ENCODE measurements at places on chromosomes 11 and 22.

GRCh38 chr11:45662665-45663485, 2.5 kb downstream of the CHST1 start:
- peak; percentile 94 for DNase-seq

DNA sequence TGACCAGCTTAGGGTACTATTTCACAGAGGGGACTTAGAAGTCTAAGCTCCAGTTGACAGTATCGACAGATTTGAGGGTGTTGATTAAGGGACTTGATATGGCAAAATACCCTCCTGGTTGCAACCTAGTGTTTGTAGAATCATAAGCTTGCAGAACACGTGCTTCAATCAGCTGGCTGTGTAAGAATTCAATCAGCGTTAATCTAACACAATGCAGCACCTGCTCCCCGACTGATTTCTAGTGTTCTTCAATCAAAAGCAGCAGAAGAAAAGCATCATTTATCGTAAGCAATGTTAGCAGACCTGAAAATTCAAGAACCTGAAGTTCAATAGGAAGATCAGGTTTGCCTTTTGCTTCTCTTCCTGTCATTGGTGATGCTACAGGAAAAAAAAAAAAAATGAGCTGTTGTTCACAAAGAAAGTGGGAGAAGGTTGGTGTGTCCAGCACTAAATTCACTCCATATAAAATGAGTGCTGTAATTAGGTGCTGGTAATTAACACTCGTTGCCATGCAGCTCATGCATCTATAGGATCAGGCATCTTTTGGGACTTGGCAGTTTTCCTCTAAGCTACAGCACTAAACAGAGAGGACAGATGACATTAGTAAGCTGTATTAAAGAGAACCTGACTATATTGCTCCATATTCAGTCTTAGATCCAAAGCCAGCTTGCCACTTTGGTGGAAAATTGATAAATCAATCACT, 840.3 kb downstream of the OPCML start:
- no peak for DNase-seq

DNA sequence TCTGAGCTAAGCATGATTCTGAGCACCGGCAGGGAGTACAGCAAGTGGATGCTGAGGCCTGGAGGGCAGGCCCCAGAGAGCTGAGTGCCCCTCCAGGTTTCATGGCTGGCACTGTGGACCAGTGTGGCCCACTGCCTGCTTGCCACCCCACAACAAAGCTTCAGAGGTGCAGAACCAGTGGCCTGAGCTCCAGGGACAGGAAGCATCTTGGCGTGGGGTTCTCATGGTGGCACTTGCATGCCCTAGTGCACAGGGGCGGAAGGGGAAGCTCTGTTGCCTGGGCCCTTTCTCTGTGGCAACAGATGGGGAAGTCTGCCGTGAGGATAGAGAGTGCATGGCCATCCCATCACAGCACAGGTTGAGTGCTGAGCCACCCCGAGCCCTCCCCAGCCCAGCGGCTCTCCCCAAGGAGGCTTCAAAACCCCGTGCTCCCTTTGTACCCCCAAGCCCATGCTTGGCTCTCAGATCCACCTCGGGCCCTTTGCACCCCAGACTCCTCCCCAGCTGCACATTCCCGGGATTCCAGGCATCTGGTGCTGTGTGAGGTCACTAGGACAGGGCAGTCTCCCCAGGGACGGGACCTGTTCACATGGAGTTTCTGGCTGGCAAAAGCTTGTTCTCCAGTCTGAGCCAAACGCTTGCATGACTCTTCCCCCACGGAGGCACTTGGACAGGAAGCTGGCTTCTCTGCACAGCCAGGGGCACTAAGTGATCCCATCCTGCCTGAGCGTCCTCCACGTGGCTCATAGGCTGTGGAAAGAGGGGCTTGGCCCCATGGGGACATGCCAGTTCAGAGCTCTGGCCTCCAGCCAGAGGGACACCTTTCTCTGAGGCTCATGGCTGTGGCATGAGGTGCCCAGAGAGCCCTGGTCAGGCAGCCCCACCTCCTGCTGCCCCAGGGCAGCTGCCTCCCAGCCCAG, 4.2 kb downstream of the SLC25A1 start:
- peak; percentile 46 for DNase-seq

GRCh38 chr11:37076866-37077265, 478.8 kb upstream of the RAG2 start:
- DNase-seq = no peak

GRCh38 chr11:86743223-86744118, 56.9 kb upstream of the PRSS23 start:
- peak; percentile 97 for DNase-seq

DNA sequence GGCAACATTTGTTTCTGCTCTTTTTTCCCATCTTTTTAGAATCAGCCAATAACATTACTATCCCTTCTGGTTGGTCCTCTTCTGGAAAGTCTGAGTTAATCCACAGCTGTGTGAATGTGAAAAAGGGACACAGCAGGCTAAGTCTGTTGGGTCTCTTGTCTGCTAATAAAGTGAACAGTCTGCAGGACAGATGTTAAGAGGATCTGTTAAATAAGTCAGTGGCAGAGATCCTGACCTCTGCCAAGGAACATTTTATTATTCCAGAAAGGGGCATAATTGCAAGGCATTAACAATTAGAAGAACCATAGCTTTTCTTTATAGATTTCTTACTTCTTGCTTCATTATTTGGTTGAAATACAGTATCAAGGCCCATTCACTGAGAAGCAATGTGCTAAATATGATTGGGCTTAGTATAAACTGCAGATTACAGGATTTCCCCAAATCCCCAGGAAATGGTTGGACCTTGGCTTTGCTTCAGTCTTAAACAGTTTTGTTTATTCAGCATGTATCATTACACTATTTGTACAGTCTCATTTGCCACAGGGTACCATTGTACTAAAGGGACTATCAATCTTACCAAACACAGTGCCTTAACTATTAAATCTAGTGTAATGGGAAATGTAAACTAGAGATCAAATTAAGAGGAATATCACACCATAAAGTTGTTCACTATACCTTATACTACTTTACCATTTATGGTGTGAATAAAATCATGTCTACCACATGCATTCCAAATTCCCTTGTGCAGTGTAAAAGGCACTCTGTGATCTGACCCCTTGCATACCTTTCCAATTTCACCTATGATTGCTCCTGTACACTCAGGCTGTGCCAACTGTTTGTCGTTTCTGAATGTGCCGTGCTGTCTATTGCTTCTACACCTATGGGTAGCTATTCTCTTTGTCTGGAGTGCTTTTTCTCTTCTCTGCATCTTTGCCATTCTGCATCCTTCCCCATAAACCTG, 274.0 kb downstream of the SOX6 start:
- DNase-seq = no peak

DNA sequence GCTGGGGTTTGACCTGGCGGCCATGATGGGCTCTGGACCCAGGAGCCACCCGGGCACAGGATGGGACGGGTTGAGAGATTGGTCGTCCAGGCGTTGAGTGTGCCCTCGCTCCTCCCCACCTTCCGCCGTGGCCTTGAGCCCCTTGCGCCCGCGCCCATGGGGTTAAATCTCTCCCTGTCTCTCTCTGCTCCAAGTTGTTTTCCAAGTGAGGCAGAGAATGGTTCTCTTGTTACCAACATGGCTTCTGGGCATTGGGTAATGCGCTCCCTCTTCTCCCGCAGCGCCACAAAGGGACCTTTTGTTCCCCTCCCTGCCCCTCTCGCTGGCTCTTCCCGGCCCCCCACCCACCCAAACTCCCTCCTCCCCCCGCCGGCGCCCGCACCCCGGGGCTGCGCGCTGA, 18.8 kb upstream of the PICK1 start:
- DNase-seq = no peak

- no peak for DNase-seq
These were observed 12.5 kb downstream of the MGAT3 start for GRCh38 chr22:39469326-39469680.

DNA sequence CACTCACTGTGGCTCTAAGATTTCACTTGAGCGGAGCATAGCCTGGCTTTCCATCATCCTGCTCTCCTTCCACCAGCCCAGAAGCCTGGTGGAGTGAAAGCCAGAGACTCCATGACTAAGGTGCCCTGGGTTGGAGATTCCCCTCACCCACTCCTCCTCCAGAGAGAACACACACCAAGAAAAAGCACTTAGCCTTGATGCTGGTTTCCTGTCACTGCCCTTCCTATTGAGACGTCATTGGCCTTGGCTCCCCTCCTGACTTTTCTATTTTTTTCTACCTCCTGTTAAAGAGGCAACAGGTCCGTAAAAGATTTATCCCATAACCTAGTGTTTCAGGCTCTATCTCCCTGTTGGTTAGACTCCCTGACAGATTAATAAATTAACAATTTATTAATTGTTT, 38.5 kb upstream of the APLNR start:
- DNase-seq = no peak

DNA sequence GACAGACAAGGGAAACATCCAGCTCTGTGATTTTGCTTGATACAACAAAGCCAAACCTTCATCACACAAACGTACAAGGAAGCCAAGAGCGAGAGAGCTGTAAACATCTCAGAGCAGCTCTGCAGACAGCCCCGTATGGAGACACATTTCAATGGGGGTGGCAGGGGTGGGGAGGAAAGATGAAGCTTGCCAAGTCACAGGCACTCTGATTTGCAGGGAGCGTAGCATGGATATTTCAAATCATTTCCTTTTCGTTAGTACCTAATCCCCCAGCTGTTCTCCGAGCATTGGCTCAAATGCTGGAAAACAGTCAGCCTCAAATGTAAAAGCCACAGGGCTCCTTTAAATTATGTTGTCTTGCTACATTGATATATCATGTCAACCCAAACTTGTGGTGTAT, 458.9 kb upstream of the CADM1 start:
- DNase-seq = no peak

- DNase-seq = no peak
These were observed 89.6 kb upstream of the ARHGAP32 start for GRCh38 chr11:129281471-129282415.

- DNase-seq = no peak
These were observed 46.0 kb upstream of the PAK1 start for GRCh38 chr11:77519847-77520246.

DNA sequence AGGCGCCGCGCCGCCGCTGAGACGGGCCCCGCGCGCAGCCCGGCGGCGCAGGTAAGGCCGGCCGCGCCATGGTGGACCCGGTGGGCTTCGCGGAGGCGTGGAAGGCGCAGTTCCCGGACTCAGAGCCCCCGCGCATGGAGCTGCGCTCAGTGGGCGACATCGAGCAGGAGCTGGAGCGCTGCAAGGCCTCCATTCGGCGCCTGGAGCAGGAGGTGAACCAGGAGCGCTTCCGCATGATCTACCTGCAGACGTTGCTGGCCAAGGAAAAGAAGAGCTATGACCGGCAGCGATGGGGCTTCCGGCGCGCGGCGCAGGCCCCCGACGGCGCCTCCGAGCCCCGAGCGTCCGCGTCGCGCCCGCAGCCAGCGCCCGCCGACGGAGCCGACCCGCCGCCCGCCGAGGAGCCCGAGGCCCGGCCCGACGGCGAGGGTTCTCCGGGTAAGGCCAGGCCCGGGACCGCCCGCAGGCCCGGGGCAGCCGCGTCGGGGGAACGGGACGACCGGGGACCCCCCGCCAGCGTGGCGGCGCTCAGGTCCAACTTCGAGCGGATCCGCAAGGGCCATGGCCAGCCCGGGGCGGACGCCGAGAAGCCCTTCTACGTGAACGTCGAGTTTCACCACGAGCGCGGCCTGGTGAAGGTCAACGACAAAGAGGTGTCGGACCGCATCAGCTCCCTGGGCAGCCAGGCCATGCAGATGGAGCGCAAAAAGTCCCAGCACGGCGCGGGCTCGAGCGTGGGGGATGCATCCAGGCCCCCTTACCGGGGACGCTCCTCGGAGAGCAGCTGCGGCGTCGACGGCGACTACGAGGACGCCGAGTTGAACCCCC, 798 bp downstream of the BCR start:
- no peak for DNase-seq

DNA sequence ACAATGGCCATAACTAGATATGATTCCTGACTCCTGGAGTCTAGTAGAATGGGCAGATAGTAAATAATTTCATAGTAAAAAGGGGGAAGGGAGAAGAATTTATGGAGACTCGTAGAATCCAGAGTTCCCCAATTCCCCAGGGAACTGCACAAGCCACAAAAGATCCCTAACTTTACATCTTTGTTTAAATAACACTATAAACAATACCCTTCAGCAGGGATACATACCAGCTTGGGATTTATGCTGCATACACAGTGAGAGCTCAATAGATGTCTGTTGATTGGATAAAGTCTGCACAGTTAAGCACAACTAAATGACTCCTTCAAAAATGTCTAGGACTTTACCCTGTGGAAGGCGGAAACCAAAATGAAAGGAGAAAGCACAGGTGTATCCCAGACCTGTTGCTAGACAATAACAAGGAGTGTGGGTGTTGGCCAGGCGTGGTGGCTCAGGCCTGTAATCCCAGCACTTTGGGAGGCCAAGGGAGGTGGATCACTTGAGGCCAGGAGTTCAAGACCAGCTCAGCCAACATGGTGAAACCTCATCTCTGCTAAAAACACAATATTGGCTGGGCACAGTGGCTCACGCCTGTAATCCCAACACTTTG, 6.8 kb downstream of the SLC35F2 start:
- DNase-seq = no peak

- DNase-seq = peak; percentile 17
These were observed 13.1 kb upstream of the RAB38 start for GRCh38 chr11:88188251-88188931.

- no peak for DNase-seq
These were observed 1506.8 kb downstream of the BRD1 start for GRCh38 chr22:48320683-48321451.

GRCh38 chr11:17462940-17463339, 13.7 kb downstream of the ABCC8 start:
- no peak for DNase-seq

- DNase-seq = peak; percentile 75
These were observed 26.1 kb upstream of the LDHA start for GRCh38 chr11:18368221-18368620.

Data from iris pigment epithelial cell (primary cell).